ENCODE measurements at places on chromosomes 11 and 22. TPM values are rescaled to one million over a fixed set of nuclear protein-coding genes. Genes with fewer than 3 reads are reported as not detected.

The ARHGEF17 gene
- 25.6 TPM for total RNA-seq

The ZFPL1 gene
- 32.6 TPM for total RNA-seq

The POTEH gene
- not detected for total RNA-seq

The LYVE1 gene
- 4.1 TPM for total RNA-seq

The ST14 gene
- total RNA-seq, result not detected

The KIRREL3 gene
- not detected for total RNA-seq

The IL17REL gene
- total RNA-seq, result not detected

The TENM4 gene
- 4.2 TPM for total RNA-seq

The GRM5 gene
- total RNA-seq, result not detected

The NFAM1 gene
- 0.05 TPM for total RNA-seq

The SAA2 gene
- not detected for total RNA-seq

The ZNF280A gene
- 0.06 TPM for total RNA-seq

The RFPL3 gene
- total RNA-seq, result not detected

The MS4A12 gene
- total RNA-seq, result not detected

All from cardiac ventricle fibroblast (primary cell).